ENCODE measurements at places on chromosomes 7 and 10. TPM values are rescaled to one million over a fixed set of nuclear protein-coding genes. Genes with fewer than 3 reads are reported as not detected.

The AKR1B15 gene
- total RNA-seq = not detected

GRCh38 chr7:1040790-1041189 lies 3.6 kb upstream of the GPR146 start:
- DNase-seq = peak; percentile 65

- DNase-seq = no peak
These were observed 334.3 kb downstream of the CACNA2D1 start for GRCh38 chr7:82109288-82109687.

- DNase-seq = peak; percentile 75
These were observed 856 bp downstream of the ARHGAP21 start for GRCh38 chr10:24722676-24723385.

DNA sequence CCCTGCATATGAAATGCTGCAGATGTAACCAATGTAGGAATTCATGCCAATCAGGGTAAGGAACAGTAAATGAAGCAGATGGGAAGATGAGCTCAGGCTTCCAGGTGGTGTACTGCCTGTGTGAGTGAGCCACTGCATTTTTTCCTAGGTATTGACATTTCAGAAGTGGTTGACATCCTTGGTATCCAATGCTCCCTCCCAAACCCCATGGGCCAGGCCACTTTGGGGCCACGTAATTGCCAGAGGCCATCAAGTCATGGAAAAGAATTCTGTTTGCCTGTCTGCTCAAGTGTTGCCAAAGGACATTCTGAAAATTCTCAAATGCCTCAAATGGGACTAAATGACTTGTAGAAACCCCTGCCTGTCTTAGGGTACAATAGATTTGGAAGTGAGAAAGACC lies 384.6 kb downstream of the GATA3 start:
- no peak for DNase-seq

- no peak for DNase-seq
These were observed 923 bp downstream of the TRIL start for GRCh38 chr7:28957064-28957750.
